ENCODE measurements at places on chromosomes 5 and 9. TPM values are rescaled to one million over a fixed set of nuclear protein-coding genes. Genes with fewer than 3 reads are reported as not detected.

The PHYHD1 gene
- 4.4 TPM for total RNA-seq

The KLF4 gene
- 72.1 TPM for total RNA-seq

- no peak for DNase-seq
Measured at GRCh38 chr9:10173561-10173960, 439.2 kb downstream of the PTPRD start.

DNA sequence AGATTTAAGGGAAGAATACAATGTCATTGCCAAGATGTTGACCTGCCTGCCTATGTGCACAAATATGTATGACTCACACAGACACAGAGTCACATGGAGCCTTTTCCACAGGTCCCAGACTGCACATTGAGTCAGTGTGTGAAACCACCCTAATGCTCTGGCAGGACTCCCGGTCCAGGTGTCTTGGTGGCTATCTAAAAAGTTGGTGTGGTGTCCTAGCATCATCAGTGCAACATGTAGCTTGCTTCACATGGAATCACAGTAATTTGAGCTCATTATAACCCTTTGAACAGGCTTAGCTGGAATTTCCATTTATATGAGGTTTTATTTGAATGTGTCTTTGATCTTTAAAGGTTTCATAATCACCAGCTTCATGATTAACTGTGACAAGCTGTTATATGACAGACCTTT lies 10.7 kb downstream of the IFNA5 start:
- no peak for DNase-seq

- no peak for DNase-seq
Measured at GRCh38 chr5:152335461-152335860, 69.6 kb downstream of the NMUR2 start.

Data from glutamatergic neuron (in vitro differentiated cells).